Fibroblast of the conjunctiva (primary cell): ENCODE measurements at places on chromosomes 3 and 15.

DNA sequence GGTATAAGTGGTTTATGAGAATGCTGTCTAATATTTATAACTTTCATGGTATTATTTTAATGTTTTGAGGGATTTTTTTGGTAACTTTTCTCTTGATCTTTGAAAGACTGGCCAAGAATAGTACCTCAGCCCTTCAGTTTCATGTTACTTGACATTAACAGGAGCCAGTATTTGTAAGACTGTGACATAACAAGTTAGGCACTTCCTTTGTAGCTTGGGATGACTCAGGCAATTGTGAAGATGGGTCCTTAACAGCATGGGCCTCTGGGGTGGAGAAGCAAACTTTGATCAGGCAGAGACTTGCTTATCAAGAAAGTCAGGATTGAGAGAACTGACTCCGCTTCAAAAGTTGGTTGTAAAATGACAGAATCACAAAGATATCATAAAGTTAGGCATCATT lies 9.5 kb downstream of the LRRC49 start:
- no peak for DNase-seq

DNA sequence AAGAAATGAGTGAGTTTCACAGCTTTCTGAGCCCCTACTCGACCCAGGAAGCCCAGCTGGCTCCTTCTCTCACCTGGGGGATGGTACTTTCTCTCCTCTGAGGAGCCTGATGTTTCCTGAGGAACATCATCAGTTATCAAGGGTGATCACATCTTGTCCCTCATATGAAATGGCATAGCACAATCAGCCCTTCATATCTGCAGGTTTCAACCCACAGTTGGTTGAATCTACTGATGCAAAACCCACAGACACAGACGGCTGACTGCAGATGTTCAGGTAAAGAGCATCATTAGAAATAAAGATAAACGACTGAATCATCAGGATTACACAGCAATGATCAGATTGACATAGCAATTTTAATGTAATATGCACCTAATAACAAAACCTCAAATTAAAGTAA lies 93.6 kb upstream of the OSTN start:
- no peak for DNase-seq

- no peak for DNase-seq
Measured at GRCh38 chr3:179615458-179616173, 11.0 kb downstream of the NDUFB5 start.

DNA sequence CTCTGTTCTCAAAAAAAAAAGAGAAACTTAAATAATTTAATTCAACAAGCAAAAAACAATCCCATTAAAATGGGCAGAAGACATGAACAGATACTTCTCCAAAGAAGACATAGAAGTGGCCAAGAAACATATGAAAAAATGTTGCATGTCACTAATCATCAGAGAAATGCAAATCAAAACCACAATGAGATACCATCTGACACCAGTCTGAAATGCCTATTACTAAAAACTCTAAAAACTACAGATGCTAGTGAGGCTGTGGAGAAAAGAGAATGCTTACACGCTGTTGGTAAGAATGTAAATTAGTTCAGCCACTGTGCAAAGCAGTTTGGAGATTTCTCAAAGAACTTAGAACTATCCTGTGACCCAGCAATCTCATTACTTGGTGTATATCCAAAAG lies 382.9 kb downstream of the OTOL1 start:
- no peak for DNase-seq

DNA sequence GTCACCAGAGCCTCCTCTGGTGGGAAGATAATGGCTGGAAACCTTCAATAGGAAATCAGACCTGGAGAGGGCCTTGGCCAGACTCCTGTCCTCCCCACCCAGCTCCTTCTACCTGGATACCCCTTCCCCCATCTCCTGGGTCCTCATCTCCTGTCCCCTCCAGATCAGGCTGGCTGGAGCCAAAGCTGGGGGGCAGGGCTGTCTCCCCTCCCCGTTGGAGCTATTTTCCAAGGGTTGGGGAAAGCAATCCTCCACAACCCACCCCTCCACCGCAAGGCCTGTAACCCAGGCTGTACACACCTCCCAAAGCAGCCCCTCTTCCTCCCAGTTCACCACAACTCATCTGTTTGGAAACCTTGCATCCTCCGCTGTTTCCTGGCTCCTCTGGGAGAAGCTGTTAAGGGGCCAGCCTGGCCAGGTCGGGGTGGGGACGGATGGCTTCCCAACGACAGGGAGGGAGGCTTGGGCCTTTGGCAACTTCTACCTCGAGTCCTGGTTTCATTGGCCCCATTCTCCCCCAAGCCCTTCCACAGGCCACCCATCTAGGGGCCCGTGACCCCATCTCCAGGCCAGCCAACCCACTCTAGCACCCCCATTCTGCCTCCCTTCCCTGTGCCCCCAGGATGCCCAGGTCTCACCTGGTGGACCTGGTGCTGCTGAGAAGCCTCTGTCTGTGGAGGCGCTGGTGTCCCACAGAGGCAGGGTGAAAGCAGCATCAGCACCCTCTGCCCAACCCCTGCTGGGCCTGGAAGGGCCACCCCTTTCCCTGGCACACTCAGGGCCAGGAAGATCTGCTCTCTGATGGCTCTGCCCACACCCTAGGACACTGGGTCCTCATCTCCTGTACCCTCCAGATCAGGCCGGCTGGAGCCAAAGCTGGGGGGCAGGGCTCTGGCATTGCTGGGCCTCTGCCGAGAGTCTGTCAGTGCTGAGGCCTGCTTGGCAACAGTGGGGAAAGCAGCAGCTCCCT lies 22.1 kb upstream of the GOLGA6C start:
- no peak for DNase-seq

DNA sequence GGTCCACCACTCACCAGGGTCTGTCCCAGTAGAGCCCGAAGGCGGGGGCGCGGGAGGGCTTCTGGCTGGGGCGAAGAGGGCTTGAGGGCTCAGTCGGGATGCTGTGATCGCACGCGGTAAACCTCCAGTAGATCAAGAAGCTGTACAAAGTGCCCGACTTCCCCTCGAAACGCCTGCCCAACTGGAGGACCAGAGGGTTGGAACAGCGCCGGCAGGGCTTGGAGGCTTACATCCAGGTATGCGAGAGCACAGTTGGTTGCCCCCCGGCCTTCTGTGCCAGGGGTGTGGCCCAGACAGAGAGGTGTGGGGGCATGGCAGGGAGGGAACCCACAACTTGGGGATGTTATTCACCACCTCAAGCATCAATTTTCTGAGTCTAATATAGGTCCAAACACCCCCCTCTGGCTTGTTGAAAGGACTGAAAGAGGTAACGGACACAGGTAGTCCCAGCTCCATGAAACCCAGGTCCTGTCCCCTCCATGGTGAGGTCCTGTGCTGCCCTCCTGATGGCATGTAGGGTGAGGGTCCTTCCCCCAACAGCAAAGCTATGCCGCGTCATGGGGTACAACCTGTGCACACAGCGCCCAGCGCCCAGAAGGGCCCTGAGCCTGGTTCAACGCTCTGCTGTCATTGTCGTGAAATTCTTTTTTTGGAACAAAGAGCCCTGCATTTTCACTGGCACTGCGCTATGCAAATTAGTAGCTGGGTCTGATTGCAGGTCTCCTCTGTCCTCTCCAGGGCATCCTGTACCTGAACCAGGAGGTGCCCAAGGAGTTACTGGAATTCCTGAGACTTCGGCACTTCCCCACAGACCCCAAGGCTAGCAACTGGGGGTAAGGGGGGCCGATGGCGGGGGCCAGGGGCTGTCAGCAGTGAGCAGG lies 1.2 kb downstream of the SNX22 start:
- DNase-seq, result no peak

DNA sequence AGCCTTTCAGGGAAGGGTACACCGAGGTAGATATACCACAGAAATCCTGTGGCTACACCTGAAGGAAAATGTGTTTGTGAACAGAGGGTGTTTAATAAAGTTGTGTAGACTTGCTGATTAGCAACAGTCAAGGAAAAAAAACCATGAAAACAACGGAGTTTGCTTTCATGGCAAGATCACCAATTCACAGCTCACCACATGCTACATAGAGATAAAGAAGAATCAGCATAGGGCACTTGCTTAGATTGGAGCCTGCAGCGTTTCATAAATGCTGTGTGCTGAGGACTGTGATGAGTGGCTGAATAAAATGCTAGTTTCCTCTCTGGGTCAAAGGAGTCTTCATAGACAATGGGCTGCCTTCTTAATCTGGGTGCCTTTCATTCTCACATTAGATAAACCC lies 257.6 kb downstream of the SLC9A9 start:
- no peak for DNase-seq

GRCh38 chr3:131907796-131908195 lies 127.0 kb downstream of the CPNE4 start:
- no peak for DNase-seq

DNA sequence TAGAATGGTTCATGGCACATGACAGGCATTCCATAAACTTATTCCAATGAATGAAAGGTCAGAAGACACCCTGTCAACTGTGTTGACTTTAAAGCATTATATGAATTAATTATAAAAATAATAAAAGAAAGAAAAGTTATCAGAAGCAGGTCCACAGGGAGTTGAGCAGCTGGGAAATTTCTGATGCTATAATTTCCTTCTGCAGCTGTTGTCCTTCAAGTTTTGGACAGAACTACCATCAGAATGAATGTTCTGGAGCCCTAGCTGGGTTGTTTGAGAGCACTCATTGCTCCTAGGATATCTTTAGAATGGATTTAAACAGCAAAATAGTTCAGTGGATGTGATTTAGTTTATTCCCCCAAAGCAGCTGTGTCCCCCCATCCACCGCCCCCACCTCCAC lies 232.4 kb upstream of the PROK2 start:
- DNase-seq, result no peak

DNA sequence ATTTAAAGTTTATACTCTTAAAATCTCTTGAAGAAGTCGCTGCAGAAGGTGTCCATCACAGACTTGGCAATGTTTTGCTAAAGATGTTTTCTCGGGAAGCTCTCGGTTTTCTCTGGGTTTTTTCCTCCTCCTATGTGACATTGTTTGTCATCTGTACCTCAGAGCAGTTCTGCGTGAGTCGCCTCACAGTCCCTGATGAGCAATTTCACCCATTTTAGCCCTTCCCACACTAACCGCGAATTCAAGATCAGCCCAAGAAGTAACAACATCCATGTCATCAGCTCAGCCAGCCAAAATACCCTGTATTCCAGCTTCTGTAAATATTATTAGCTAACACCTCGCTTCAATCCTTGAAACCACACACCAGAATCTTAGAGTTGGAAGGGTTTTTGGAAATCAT lies 224.3 kb upstream of the SETMAR start:
- DNase-seq, result no peak
